ENCODE measurements at places on chromosomes 3 and 15.

- DNase-seq, result no peak
Measured at GRCh38 chr15:68419301-68420175, 12.4 kb downstream of the ITGA11 start.

DNA sequence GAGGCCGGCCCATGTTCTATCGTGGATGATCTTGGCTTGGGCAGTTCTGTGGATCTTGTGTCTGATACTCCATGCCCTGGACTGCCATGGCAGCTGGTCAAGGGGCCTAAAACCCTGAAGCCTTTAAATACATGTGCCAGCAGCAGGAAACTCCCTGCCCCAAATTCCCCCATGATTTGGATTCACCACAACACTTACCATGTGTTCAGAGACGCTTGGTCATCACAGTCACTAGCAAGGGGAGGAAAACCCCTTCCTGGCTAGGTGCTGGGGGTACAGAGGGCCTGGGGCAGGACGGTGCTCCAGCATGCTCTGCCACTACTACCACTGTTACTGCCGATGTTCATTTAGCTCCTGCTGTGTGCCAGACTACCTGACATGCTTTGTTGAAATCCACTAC, 94.4 kb downstream of the DNAJB8 start:
- peak; percentile 17 for DNase-seq

- DNase-seq, result no peak
Measured at GRCh38 chr3:45180899-45181298, 34.7 kb upstream of the CDCP1 start.

GRCh38 chr3:177194299-177194698, 3.0 kb downstream of the TBL1XR1 start:
- no peak for DNase-seq

DNA sequence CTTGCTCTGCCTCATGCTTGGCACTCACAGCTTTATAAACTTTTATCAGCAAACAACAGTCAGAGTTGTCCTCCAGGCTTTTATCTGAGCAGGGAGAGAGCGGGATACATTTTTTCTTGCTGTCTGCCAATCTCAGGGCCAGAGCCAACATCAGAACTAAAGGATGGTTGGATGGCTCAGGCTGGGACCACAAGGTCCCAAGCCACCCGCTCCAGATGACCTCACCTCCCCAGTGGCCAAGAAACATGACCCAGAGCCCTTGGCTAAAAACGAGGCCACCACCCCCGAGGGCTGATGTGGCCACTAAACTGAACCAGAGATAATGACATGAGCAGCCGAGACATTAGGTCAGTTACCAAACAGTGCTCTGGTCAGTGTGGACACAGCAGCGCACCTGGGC, 18.8 kb upstream of the SPATA12 start:
- no peak for DNase-seq

- no peak for DNase-seq
Measured at GRCh38 chr3:16534640-16535262, 21.3 kb upstream of the RFTN1 start.

- DNase-seq, result peak; percentile 13
Measured at GRCh38 chr15:34122771-34123183, 20.9 kb downstream of the PGBD4 start.

DNA sequence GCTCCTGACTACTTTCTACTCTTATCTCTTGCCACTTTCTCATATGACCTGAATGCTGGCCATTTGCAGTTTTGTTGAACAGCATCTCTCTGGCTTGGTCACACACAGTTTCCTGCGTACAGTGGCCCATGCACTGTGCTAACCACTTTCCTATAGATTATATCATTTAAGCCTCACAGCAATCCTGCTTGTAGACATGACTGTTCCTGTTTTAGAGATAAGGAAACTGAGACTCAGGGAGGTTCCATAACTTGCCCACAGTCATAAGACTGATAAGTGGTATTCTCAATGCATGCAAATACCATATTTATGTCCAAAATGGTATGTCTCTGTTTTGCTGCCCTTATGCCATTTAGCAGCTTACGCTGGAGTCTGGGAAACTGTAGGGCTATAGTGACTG, 229.5 kb downstream of the NR1D2 start:
- no peak for DNase-seq

DNA sequence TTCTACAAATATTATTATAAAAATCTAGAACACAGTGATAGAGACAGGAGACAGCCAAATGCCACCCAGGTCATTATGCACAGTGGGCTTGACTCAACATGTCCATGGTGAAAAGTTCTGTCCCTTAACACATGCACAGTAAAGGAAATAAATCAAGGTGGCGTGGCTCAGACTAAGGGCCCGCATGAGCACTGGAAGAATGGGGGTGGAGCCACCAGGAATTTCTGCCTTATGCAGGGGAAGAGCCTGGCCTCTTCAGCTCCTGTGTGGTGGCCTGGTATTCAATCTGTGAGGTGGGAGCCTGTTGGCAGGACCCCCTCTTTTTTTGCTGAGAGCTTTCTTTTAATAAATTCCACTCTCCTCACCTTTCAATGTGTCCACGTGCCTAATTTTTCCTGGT, 17.2 kb upstream of the SPG21 start:
- DNase-seq, result no peak

GRCh38 chr3:8964436-8965370, 1.4 kb upstream of the RAD18 start:
- DNase-seq, result no peak

GRCh38 chr3:151404316-151404715, 19.8 kb upstream of the P2RY12 start:
- no peak for DNase-seq

DNA sequence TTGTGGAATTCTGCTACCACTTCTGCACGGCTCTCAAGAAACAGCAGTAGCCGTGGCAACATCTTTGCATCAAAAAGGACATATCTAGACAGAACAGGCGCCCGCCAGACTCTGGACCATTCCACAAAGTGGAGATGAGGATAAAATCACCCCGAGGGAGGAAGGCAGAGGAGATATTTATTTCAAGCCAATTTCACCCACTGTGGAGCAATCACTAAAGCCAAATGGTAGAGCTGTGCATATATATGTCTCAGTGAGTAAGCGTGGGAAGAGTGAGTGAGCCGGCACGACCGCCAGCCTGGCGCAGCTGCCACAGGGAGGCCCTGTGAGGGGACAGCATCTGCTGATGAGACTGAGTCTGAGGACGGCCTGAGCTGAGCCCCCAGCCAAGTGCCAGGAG, 111.3 kb downstream of the MEGF11 start:
- DNase-seq, result no peak

DNA sequence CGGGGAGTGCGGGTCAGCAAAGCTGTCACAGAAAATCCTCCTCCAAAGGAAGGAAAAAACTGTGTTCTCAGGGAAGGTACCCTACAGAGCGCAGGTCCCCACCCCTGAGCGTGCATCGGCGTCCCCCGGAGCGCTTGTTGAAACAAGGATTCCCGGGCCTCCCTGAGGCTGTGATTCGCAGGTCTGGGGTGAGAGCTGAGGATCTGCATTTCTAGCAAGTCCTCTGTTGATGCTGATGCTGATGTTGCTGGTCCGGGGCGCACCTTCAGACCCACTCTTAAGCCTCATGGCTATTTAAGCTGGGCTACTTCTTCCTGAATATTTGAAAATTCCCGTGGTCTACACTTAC, 226.2 kb upstream of the IGF1R start:
- no peak for DNase-seq

DNA sequence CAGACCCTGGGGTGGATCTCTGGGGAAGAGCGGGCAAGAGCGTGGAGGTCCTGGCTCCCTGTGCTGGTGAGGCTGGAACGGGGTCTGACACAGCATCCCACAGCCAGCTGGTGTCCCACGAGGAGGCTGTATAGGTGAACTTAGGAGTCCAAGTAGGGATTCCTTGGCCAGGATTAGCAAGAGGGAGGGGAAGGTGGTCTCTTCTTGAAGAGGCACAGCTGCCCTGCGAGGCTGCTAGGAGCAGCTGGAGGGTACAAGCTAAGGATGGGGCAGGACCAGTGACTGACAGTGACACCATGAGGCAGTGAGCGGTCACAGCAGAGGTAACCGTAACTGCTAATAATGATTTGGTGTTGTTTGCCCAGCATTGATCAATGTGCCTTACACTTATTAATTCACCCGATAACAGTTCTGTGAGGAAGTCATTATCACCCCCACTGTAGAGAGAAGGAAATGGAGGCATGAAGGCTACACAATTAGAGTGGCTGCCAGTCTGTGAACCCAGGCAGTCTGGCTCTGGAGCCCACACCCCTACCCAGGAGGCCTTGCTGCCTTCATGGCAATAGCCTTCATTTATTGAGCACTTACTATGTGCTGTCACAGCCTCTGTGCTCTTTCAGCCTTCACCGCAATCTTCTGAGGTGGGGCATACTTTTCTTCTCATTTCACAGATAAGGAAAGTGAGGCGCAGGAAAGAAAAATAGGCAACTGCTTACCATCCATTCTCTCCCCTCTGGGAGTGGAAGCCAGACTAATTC, 59.4 kb downstream of the TMEM44 start:
- DNase-seq, result peak; percentile 59

GRCh38 chr15:38860253-38860652, 295.6 kb upstream of the RASGRP1 start:
- DNase-seq, result no peak

DNA sequence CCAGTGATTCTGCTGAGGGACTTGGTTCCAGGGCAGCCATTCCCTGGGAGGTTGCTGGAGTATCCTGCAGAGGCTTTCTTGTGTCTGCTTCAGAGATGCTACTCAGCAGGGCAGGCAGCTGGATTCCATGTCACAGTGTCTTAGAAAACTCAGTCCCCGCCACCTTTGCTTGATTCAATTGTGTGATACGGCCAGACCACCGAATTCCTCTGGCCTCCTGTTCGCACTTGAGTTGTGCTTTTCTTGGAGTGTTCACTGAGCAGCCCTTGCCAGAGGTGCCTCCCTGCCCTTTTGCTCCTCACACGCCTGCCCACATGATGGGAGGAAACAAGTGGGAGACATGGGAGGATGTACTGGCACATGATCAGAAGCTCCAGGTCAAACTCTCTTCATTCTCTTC, 19.6 kb upstream of the SHC4 start:
- no peak for DNase-seq

DNA sequence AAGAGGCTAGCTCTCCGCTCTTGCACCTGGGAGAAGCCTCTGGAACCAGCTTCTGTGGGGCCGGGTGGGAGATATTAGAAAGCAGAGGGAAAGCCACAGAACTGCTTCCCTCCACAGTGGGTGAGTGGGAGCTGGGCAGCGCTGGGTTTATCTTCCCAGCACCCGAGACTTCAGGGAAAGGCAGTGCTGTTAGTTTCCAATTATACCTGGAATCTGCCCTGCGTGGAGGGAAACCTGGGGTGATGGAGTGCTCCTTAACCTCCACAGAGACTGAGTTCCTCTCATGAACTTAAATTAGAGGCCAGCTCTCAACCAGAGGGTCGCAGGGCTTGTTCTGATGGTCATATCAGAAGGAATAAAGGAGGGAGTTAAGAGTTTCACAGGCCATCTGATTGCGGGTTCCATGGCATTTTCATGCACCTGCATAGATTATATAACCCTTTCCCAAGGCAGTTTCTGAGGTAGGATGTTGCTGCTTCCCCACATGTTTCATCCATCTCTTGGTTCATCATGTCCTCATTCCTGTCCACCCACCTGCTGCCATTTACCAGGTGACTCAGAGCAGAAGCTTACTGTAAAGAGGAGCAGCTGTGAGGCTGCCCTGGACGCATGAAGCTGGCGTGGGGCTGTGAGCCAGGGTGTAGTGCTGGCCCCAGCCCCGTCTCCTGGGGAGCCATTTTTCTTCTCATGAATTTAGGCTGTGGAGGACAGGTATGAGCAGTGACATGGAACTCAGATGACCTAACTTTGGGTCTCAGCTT, 42.5 kb downstream of the CA12 start:
- no peak for DNase-seq

Measured in activated CD4-positive, alpha-beta T cell treated with anti-CD3 and anti-CD28 coated beads, Interleukin-10, Interleukin-2, amounts not matched to agents 100 ng/mL and 50 ng/mL, durations not matched to agents 16 hours and 8 hours (primary cell).